ENCODE measurements at places on chromosomes 2 and 18. TPM values are rescaled to one million over a fixed set of nuclear protein-coding genes. Genes with fewer than 3 reads are reported as not detected.

DNA sequence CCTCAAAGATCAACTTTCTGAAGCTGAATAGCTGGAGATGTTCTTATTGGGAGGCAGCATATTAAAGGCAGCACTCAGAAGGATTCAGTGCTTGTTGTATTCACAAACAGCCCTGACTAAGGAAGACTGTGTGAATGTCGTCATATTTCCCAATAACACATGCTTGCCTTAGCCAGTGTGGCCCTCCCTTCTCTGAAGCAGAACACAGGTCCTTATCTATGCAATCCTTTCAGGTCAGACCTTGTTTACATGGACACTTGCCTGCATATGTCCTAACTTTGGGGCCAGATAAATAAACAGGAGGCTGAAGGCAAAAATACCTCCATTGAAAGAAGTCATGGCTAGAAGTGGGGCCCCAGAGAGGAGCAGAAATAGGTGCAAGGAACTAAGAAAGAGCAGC, 97.2 kb downstream of the SLC4A3 start:
- DNase-seq = no peak

DNA sequence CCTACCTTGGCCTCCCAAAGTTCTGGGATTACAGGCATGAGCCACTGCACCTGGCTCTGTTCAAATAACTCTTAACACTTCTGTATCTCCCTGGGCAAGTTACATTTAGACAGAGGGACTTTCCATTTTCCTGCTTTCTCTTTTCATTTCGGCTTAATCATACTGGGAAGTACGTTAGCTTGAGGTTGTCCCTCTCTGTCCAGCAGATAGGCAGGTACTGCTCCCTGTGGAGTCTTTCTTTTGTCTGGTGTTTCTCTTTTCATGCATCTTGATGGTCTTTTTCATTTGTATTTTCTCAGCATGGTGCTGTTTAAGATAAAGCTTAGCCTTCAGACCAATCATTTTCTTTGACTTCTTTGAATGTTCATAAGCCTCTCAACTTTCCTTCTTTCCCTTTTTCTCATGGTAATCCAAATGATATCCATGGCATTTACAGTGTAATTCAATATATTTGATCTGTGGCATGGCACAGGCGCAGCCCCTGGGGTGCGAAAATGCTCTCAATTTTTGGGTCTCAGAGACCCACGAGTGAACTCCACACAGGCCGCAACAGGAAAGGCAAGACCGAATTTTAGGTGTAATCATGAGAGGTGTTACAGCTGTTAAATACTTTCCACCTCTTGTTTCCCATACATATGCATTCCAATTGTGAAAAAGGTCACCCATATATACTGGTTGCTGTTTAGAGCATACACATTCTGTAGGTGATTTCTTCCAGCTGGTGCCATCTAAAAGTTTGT, 99.9 kb upstream of the MYO3B start:
- DNase-seq = no peak

GRCh38 chr2:10305254-10305635, 2.5 kb downstream of the HPCAL1 start:
- DNase-seq = no peak

DNA sequence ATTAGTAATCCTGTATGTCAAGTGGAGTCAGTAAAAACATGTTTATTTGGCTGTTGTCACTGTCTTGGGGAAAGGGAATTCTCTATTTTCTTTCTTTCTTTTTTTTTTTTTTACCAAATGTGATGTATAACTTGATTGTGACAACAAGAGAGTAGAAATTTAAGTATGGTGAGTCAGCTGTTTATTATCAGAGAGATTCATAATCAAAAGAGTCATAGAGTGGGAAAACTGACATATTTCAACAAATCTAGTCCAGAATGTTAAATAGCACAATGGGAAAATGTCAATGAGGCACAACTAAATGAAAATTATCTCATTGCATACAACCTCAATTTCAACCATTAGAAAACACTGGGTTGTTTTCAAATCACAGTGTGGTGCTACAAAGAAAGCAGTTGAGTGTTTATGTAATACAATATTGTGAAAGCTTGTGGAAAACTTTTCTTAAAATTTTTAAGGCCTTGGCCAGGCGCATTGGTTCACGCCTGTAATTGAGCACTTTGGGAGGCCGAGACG, 111.9 kb upstream of the DTNA start:
- no peak for DNase-seq

The LTBP1 gene
- polyA plus RNA-seq = 51.1 TPM

GRCh38 chr18:24611075-24611474, 150.6 kb downstream of the HRH4 start:
- no peak for DNase-seq

DNA sequence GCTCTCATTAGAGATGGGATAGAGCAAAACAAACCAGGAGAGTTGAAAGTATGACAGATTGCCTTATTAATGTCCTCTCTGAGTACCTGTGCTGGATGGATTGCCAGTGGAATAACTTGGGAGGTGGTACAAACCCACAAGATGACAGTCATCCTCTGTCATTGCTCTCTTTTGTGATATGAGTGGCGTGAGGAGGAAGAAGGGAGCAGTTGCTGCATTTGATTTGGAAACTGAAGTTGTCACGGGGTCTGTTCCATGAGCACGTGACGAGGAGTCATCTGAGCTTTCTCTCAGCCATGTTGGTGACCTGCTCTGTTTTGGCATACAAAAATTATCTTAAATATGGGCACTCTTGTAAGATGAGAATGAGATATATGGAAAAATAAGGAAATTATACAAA, 204.9 kb downstream of the FAM210A start:
- no peak for DNase-seq

The KCNIP3 gene
- polyA plus RNA-seq = 7.9 TPM

The KCNS3 gene
- polyA plus RNA-seq = 6.0 TPM

The ITSN2 gene
- 20.1 TPM for polyA plus RNA-seq

The PSMD14 gene
- 41.6 TPM for polyA plus RNA-seq

DNA sequence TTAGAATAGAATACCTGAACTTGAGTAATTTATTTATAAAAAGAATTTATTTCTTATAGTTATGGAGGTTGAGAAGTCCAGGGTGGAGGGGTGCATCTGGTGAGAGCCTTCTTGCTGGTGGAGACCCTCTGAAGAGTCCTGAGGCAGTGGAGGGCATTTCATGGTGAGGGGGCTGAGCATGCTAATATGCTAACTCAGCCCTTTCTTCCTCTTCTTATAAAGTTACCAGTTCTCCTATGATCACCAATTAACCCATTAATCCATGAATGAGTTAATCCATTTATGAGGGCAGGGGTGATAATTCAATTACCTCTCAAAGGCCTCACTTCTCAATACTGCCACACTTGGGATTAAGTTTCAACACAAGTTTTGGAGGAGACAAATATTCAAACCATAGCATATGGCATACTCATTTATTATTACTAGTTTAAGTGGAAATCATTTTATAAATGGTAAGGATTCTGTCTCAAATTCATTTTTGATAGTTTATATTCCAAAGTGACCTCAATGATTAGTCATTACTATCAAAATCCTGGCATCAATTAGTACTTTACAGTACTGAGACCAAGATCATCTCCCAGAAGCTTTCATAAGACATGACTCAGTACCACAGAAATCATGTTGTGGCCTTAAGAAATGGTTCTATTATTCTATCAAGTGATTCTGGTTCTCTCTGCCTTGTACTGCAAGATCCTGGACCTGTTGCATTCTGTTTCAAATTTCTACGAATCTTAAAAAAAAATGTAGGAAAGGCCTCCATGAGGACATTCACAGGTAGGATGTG, 5.5 kb downstream of the ZNF396 start:
- DNase-seq = no peak

GRCh38 chr2:233938676-233939370, 21.6 kb downstream of the TRPM8 start:
- DNase-seq = no peak

- DNase-seq = no peak
Measured at GRCh38 chr18:2981212-2981728, 31.7 kb downstream of the LPIN2 start.

DNA sequence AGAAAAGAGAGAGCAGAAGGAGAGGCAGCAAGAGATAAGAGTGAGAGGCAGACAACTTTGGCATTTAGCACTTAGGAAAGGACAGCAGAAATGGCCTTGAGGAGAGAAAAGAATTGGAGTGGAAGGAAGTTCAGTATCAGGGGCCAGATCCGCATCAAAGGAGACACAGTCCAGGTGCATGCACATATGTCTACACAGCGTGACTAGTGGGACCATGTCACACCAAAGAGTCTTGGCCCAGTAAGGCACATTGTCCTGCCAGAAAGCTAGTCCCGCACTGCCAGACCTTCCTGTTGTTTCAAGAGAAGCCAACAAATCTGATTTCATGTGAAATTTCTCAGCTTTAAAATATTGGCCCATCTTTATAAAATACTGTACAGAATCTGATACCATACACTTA, 8.5 kb upstream of the STK39 start:
- DNase-seq = no peak

- no peak for DNase-seq
Measured at GRCh38 chr2:201959626-201960025, 74.0 kb upstream of the FZD7 start.

- no peak for DNase-seq
Measured at GRCh38 chr18:48708807-48709206, 170.0 kb downstream of the CTIF start.

- DNase-seq = no peak
Measured at GRCh38 chr2:106931717-106932335, 45.9 kb upstream of the ST6GAL2 start.

GRCh38 chr18:45628979-45629958, 14.0 kb downstream of the SLC14A2 start:
- no peak for DNase-seq

GRCh38 chr2:101382442-101382841, 4.9 kb downstream of the CREG2 start:
- no peak for DNase-seq

GRCh38 chr2:171836146-171836910, 57.7 kb downstream of the SLC25A12 start:
- no peak for DNase-seq

GRCh38 chr18:3713166-3713565, 263.2 kb downstream of the TGIF1 start:
- DNase-seq = no peak

DNA sequence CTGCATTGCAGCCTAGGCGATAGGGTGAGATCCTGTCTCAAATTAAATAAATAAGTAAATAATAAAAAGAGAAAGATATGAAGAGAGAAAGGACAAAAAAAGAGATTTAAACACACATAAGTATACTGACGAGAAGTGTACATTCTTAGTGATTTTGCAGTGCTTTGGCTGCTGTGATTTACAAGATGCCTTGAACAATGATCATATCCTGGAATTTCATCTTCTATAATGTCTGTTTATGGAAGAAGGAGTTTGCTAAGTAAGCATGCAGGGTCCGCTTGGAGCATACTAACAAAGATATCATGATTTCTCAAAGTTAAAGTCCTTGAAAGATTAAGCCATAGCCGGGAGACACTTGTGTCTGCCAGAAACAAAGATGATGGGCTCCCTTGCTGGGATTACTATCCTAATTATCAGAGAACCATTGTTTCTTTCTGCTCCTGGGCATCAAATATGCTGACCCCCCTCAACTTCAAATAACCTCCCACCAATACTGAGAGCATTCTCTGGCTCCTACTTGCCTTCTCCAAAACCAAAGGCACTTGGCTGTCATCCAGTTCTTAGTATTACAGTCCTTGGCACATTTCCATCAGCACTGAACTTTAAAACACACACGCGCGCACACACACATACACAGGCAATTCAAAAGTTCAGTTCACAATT, 47.5 kb upstream of the STAM2 start:
- DNase-seq = no peak

- DNase-seq = no peak
Measured at GRCh38 chr2:163741435-163741834, 5.6 kb upstream of the FIGN start.

GRCh38 chr2:171531291-171531690, 9.0 kb downstream of the CYBRD1 start:
- DNase-seq = no peak

DNA sequence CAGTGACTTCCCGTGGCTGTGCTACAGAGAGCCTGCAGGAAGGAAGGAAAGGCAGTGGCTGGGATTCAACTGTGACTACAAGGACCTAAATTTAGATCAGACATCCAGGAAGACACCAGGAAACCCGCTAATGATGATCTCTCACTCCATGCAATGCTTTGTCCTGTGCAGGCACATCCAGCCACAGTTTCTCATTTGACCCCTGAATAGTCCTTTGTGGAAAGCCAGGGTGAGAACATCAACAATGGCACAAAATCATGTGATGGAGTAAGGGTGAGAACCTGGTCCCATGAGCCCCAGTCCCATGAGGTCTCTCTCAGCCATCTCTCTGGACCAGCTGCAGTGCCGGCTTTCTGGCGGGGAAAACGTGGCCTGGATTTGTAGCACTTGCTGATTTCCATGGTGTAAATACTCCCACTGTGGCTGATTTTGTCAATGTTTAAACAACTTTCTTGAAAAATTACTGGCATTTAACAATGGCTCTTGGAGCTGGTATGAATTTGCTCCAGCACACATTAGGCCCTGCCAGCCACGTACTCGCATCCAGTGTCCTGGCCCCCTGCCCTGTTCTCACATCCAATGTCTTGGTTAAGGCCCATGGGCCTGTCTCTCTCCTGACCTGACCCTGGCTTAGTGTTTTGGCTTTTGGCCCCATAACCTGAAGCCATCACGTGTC, 159.0 kb upstream of the HAAO start:
- no peak for DNase-seq

DNA sequence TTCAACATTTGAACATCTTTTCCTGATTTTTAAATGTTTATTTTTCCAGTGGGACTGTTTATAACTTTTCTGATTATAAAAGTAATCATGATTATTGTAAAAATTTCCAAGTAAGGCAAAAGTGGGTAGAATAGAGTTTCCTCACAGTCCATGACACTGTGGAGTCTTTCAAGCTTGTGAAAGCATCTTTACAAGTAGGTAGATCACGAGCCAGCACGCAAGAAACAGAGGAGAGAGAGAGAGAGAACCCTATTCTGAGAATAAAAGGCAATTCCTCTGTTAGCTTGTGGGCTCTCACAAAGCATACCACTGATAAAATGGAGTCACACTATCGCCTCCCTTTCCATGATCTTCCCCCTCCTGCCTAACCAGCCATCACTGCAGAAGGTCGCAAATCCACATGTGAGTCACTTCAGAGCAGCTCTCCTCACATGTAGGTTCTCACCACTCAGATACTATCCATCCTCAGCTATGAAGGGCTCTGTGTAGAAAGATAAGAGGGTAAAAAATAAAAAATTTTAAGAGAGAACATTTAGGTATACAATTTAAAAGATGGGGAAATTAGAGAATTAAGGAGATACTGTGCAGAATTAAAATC, 40.3 kb downstream of the AAK1 start:
- DNase-seq = no peak

DNA sequence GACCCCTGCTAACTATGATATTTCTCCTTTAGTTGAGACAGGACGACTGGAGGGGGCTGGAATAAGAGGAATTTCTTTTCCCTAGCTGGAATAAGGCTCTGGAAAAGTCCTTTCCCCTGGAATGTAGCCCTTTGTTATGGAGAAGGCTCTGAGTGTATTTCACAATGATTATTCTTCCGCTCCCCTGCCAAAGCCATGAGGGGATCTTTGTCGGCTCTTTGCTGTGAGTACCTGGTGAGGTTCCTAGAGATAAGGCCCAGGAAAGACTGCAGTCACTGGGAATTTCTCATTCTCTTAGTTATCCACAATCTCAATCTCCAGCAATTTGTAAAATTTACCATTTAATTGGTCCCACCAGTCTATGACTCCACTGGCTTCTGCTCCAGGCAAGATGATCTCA, 340.2 kb upstream of the HNRNPA3 start:
- no peak for DNase-seq
